Posterior cingulate gyrus (tissue), 11 donors: ENCODE measurements at places on chromosomes 1 and 21.

GRCh38 chr1:17155257-17155920 lies 36.1 kb upstream of the PADI2 start:
- no peak for DNase-seq

DNA sequence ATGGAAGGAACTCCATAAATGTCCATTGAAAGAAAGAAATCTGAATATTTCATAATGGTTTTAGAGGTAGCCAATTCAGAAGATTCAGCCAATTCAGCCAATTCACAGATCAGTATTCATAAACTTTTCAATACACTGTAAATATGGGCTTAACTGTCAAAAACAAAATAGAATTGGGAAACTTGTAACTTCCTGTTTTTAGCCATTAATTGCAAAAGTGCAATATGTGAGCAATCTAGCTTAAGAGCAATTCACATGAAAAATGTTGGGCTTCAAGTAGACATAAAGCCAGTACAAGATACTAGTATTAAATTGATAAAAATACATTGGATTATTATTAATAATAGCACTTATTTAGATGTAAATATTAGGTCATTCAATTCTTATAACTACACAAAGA lies 27.5 kb upstream of the PLPPR4 start:
- DNase-seq: no peak

DNA sequence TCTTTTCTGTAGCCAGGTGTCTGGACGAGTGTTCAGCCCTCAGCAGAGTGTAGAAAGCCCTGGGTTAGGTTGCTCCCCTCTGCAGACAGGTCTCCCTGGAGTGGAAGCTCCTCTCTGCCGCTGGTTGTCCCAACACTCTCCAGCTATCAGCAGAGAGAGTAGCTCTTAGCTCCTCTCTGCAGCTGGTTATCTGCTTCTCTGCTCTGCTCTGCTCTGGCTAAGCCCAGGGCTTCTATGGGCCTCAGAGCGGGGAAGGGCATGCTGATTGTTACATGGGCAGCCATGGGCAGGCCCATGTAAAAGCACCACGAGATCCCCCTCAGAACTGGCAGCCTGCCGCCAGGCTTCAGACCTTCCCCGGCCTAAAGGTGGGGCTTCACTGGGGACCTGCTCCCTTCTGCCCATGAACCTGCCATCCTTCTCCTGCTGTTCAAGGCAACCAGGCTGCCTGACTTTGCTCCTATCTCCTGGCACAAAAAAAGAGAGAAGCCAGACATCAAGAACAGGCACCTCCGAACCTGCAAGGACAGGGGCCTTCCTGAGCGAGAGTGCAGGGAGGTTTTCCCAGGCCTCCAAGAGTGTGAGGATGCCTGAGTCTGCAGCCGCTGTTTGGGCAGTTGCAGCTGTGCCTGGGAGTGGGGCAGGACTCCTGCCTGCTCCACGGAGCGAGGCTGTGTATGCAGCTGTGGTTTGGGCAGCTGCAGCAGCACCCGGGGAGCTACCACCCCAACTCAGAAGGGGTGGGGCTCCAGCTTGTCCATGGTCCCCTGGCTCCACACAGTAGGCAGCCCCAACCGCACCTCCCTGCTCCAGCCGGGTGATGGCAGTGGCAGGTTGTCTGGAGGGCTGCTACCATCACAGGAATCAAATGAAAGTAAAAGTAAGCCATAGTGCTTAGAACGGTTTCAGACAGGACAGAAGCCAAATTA lies 973.7 kb downstream of the LTN1 start:
- peak; percentile 33 for DNase-seq

DNA sequence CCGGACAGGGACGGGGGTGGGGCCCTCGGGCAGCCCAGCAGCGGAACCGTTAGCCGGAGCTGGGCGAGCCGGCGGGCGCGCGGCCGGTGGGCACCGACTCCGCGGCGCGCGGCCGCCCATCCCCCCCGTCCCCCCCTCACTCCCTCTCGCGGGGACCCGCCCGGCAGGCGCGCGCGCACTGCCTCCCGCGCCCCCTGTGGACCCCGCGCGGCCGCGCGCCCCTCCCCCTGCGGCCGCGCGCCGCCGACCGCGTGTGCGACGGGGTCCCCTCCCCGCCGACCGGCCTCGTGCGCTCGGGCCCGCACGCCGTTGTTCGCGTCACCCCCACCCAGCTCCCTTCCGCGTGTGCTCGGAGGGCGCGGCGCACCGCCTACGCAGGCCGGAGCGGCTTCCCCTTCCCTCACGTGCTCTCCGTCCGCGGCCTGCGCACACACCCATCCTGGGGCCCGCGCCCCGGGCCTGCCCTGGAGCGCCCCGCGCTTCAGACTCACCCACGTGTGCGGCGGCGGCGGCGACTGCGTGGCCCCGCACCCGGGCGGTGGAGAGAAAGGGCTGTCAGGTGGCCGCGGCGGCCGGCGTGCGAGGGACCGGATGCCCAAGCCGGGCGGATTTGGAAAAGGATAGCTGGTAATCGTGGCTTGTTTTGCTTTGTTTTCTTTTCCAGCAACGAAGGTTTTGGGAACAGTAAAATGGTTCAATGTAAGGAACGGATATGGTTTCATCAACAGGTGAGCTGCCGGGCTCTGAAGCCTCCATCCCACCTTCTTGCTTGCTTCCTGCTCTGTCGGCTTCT lies 717 bp downstream of the YBX1 start:
- DNase-seq: peak; percentile 76

DNA sequence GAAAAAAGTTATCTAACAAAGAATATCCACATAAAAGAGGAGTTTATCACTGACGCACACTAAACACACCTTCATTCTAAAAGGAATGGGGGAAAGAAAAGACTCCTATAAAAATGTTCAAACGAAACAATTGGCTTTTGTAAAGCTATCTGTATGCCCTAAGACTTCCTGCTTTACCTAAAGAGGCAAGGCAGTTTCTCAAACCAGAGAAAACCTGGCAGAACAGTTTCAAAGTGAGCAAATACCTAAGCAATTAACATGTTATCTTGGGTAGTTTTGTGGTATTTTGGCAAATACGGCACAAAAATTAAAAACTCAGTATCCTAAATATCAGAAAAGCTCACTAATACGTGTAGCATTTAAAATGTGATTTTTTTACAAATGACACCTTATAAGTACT lies 1.9 kb downstream of the PUM1 start:
- DNase-seq: no peak

DNA sequence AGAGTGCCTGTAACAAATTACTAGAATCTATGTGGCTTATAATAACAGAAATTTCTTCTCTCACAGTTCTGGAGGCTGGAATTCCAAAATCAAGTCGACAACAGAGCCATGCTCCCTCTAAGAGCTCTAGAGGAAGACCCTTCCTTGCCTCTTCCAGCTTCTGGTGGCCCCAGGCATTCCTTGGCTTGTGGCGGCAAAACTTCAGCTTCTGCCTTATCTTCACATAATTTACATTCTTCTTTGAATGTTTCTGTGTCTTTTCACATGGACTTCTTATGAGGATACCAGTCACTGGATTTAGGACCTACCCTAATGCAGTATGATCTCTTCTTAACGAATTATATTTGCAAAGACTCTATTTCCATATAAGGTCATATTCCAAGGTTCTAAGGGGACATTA lies 324.4 kb downstream of the PCP4 start:
- no peak for DNase-seq

DNA sequence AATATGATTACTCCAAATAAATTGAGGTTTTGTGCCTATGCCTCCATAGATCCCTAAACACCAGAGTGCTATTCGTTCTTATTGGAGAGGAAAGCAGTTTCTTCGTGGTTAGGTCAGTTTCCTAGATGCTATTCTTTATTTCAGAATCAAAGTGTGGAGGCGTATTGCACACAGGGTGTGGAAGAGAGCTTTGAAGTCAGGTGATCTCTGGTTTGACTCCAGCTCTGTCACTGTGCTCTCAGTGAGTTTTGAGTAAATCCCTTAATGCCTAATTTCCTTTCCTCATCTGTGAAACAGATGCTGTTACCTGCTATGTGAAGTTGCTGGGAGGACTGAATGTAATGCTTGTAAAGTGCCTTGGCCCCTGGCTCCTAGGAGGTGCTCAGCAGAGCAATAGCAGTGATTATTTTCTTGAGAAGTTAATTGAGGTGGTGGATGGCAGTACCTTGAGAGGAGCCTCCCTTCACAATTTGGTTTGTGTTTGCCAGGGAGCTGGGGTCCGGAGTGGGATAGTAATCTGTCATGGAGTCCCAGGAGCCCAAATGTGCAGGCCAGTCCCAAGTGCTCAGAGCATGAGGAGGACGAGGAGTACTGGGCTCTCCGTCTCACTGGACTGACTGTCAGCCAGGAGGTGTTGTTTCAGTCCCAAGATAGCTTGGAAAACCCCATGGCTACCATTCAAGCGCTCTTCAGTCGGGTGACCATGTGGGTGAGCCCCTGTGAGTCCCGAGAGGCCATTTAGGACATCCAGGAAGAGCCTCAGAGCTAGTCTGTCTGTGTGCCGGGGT lies 14.9 kb downstream of the NTPCR start:
- DNase-seq: no peak

DNA sequence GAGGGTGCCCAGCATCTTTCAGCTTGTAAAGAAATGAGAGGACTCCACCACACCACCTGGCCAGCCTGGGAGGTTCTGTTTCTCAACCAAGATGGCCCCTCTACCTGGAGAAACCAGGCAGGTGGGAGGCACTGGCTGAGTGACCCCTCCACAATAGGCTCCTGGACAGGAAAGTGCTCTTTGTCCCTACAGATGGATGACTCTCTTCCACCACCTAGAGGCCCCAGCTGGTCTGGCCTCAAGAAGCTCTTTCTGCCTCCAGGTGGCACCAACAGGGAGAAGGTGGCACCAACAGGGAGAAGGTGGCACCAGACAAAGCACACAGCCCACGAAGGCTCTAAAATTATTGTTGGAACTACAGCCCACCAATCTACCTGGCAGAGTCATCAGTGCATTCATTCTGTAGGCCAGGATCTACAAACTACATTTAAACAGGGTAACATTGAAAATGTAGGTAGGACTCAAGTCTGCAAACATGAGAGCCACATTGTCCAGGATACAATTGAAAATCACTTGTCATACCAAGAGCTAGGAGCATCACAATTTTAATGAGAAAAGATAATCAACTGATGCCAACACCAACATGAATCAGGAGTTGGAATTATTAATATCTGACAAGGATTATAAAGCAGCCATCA lies 14.4 kb downstream of the TMPRSS3 start:
- no peak for DNase-seq

- no peak for DNase-seq
These were observed 555.2 kb downstream of the OMA1 start for GRCh38 chr1:57991289-57991688.

DNA sequence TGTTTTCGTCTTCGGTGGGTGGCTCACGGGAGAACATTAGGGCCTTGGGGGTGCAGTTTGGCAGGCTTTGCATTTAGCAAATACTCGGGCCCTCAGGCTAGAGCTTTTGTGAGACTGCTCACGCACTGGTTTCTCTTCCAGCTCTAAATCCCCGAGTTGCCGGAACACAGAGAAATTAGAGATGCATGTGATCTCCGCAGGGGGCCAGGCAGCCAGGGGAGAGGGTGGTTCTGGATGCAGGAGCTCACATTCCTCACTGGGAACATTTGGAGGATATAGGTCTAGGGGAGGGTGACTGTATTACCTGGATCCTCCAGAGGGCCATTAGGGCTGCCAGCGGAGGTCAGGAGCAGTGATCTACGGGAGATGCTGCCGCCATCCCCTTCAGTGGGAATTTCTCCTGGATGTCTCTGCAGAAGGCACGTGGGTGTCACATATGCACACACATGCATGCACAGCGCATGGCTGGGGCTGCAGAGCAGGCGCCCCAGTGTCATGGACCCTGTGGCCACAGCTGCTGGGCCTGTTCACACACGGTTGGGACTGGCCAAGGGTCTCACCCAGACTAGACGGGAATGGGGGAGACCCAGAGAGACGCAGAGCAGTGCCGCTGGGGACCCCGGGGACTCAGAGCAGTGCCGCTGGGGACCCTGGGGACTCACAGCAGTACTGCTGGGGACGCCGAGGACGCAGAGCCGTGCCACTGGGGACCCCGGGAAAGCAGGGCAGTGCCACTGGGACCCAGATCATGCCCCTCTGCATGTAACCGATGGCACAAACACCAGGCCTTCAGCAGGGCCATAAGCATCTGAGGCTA lies 258.7 kb downstream of the CAMTA1 start:
- DNase-seq: no peak
